ENCODE measurements at places on chromosomes 2 and 18.
A peak's percentile ranks its signal among the peaks of the same experiment; 100 is the strongest.

DNA sequence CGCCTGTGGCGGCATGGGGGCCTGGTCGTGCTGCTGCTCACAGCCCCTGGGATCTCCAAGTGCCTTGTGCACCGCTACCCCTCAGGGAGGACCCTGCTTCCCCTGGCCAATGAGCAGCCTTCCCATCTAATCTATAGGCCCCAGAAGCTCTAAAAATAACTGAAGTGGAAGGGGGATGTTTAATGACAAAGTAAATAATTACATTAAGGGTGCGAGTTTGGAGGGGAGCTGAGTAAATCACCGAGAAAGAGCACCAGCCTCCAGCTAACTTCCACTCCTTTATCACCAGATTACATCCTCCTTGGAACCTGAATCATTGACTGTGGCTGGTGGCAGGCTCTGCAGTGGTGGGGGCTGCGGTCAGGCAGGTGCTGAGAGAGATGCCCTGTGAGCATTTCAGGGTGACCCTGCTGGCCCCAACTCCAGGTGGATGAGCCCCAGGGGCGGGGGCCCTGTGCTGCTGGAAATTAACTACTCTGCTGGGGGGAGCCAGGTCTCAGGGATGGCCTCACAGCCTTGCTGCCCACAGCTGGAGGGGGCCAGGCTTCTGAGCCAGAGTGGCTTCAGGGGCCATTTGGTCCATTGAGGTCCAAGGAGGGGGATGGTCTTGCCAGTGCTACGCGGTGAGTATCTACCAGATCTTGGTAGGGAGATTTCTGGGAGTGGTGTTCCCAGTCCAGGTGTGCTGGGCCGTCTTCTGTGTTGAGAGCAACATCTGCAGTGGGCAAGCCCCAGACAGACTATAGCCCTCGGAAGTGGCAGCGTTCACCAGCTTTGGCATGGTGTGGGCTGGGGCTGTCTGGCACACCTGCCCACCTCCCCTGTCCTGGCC, 74.2 kb downstream of the GLI2 start:
- DNase-seq: no peak

DNA sequence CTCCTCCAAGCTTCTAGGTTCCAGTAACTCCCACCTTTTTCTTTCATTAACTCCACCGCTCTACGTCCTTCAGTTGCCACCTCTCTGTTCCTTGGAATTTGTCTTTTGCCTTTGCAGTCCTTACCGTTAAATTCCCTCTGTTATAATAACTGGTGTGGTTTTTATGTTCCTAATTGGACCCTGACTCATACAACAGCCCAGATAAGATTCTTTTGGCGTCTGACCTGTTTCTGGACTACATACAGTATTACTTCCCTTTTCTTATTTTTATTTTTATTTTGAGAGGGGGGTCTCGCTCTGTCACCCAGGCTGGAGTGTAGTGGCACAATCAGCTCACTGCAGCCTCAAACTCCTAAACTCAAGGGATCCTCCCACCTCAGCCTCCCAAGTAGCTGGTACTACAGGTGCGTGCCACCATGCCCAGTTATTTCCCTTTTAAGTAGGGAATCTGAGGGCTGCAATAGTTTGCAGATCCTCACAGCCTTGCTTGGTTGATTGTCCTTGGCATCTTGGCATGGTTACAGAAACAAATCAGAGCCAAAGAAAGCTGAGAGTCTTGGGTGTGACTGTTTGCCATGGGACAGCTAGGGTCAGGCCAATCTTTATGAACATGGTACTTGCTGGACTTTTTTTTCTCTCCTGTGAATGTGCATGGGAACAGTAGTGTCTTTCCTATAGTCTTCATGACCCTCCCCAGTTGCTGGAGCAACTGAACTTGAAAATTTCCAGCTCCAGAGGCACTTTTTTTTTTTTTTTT, 22.0 kb downstream of the TCF23 start:
- DNase-seq: no peak

- DNase-seq: no peak
Measured at GRCh38 chr2:160581035-160581434, 87.4 kb upstream of the RBMS1 start.

DNA sequence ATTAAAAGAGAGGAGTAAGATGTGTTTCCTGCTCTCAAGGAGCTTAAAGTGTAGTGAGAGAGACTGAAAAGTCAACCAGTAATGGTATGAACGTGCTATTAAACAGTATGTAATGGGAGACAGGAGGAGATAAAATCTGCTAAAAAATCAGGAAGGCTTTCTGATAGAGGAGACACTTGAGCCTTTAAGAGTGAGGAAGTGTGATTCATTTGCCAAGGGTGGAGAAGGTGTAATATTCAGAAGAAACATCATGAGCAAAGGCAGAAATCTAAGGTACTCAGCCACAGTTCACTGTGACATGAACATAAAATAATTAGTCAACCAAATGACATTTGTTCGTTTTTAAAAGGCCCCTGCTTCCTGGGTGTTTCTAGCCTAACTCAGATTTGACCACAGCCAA, 137.8 kb upstream of the SKOR2 start:
- no peak for DNase-seq

GRCh38 chr2:24945907-24946306, 25.8 kb downstream of the DNAJC27 start:
- no peak for DNase-seq

DNA sequence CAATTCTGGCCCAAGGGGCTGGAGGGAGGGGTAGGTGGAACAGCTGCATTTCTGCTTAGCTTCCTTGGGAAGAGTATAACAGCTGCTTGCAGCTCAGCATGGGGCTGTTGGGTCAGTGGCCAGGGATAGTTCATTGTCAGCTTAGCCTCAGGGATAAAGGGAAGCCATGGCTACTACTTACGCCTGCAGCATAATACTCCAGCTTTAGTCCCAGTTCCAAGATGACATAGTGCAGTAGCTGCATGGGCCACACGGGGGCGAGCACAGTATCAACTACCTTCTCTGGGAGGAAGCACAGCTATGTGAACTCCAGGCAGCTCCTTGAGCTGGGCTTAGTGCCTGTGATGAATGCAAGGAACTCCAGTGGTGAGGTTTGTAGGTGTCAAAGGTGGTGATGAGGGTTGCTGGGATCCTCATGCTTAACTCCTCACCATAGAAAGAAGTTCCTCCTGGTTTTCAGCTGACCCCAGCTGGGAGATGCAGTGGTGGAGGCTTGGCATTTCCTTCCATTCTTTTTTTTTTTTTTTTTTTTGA, 35.4 kb upstream of the RHOB start:
- DNase-seq: peak; percentile 87

DNA sequence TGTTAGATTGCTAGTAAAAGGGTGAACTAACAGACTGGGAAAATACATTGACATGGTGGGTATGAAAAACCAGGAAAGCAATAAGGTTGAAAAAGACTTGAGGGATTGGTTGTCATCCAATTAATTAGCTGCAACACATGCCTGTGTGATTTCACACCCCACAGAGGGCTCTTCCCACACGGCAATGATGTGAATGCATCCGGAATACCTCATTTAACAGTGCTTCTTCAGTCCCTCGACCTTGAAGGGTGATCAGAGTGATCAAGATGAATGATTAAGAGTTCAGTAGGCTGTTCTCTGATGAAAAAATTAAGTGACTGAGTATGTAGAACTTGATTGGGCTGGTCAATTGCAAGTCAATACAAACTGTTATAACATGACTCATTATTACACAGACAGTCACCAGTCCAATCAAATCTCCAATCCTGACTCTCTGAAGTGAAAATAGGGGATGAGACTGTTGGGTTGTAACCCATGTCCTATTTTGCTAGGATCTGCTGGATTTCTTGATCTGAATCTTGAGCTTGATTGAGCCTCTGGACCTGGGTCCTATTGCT, 924.9 kb upstream of the FAM98A start:
- DNase-seq: no peak
